Fibroblast of skin of right quadriceps (primary cell): ENCODE measurements at places on chromosomes 2 and 18.

- DNase-seq, result peak; percentile 23
Observed at GRCh38 chr2:150097901-150098531, 389.5 kb downstream of the RND3 start.

DNA sequence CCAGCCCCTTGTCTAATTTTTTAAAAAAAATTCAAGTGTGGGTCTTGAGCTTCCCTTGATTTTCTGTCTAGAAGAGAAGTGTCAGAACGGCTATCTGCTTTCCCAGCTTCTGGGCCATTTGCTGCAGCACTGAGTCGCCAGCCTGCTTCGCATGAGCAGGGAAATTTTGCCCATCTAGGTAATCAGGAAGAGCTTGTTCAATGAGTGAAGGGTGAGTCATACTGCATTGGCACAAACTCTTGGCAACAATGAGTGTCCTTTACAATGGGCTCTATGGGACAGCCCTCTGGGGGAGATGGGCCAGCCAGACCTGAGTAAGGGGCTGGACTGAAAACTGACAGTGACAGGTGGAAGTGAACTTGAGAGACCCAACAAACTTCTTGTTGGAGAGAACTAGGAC, 2.4 kb upstream of the RNF144A start:
- DNase-seq, result peak; percentile 18

DNA sequence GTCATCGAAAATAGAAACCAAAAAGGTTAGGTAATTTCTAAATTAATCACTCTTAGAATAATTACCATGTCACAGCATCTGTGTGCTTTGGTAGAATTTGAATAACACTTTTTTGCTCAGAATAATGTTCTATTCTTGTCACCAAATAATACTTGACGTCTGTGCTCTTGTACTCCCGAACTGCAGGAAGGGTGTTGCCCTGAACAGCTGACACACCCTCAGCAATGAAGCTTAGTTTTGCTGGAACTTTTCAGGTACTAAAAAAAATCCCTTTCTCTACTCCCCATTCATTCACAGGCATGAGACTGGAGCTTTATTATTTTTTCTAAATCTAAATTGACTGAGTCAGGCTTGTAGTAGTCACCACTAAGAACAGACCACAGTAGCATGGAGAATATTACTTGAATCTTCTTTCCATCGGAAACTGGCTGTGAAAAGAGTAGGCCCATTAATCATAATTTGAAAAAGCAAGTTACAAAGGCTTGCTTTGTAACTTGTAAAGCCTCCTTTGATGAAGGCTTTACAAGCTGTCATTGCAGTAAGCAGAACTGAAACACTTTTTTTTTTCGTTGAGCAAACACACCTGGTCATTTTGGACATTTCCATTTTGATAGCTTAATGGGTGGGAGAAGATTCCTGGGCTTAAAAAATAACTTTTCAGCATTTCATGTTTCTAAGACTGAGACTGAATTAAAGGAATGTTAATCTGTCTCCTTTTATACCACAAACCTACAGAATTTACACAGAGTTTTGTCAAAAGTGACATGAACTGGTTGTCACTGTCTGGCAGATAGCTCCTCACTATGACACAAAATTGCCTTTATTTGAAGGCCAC, 70.3 kb upstream of the PELI1 start:
- no peak for DNase-seq

- DNase-seq, result peak; percentile 40
Observed at GRCh38 chr2:141384676-141385075, 746.1 kb downstream of the LRP1B start.

GRCh38 chr2:128557069-128557468, 238.4 kb upstream of the HS6ST1 start:
- DNase-seq, result no peak

- DNase-seq, result no peak
Observed at GRCh38 chr2:181675254-181675653, 5.1 kb downstream of the NEUROD1 start.

DNA sequence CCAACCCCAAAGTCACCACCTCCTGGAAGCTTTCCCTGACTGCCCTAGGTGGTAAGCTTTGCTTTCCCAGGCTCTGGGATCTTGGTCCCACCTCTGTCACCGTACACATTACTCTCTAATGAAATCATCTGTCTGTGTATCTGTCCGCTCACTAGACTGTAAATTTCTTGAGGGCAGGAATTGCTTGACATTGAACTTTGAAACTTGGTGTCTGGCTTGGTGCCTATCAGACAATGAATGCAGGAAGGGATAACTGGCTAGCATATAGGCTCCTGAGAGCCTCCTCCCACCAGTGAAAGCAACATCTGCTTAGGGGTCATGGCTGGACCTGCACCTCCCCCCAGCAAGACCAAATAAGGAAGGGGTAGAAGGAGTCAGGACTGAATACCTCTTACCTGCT, 155.7 kb downstream of the TNS1 start:
- DNase-seq, result no peak
